ENCODE measurements at places on chromosomes 1 and 21. TPM values are rescaled to one million over a fixed set of nuclear protein-coding genes. Genes with fewer than 3 reads are reported as not detected.

TSPAN1 gene
- total RNA-seq, result 0.33 TPM

AGO1 gene
- 10.0 TPM for total RNA-seq

CLCA1 gene
- total RNA-seq, result not detected

SLC9A1 gene
- total RNA-seq, result 2.9 TPM

ESPN gene
- total RNA-seq, result 0.69 TPM

PAQR6 gene
- total RNA-seq, result 0.33 TPM

TMEM269 gene
- under 0.01 TPM for total RNA-seq

CTXND2 gene
- total RNA-seq, result not detected

CACHD1 gene
- total RNA-seq, result 3.8 TPM

LCE3D gene
- total RNA-seq, result not detected

S100A14 gene
- 0.43 TPM for total RNA-seq

RPE65 gene
- total RNA-seq, result not detected

PLA2G2C gene
- total RNA-seq, result not detected

HMGN2 gene
- 147 TPM for total RNA-seq

MMP23B gene
- total RNA-seq, result 1.1 TPM

CD52 gene
- total RNA-seq, result not detected

UBL4B gene
- not detected for total RNA-seq

AGPAT3 gene
- total RNA-seq, result 38.1 TPM

KCNJ9 gene
- not detected for total RNA-seq

C4BPB gene
- total RNA-seq, result 0.65 TPM

GSTM1 gene
- total RNA-seq, result 2.9 TPM

TOR1AIP1 gene
- 25.7 TPM for total RNA-seq

TNNT2 gene
- total RNA-seq, result not detected

DENND2C gene
- 9.2 TPM for total RNA-seq
